Transverse colon (tissue), 4 donors: ENCODE measurements at places on chromosomes 7 and 10.

GRCh38 chr10:34622945-34623344, 192.2 kb downstream of the PARD3 start:
- H3K27ac ChIP-seq: no peak overlapping the region
- H3K36me3 ChIP-seq: no peaks in the 10 kb centered on the region
- H3K4me1 ChIP-seq: peaks cover 2% of the 10 kb centered on the region
- no peaks in the 10 kb centered on the region for H3K27me3 ChIP-seq
- DNase-seq: no peak
- no peak overlapping the region for H3K4me3 ChIP-seq

- H3K27me3 ChIP-seq: no peaks in the 10 kb centered on the region
- H3K27ac ChIP-seq: no peak overlapping the region
- no peak overlapping the region for H3K4me3 ChIP-seq
- no peaks in the 10 kb centered on the region for H3K36me3 ChIP-seq
Measured at GRCh38 chr10:103936022-103936421, 18.0 kb upstream of the STN1 start.

GRCh38 chr10:61464461-61465170, 11.4 kb upstream of the TMEM26 start:
- H3K27me3 ChIP-seq: no peaks in the 10 kb centered on the region
- no peaks in the 10 kb centered on the region for H3K36me3 ChIP-seq
- no peak for DNase-seq
- no peak overlapping the region for H3K4me3 ChIP-seq

DNA sequence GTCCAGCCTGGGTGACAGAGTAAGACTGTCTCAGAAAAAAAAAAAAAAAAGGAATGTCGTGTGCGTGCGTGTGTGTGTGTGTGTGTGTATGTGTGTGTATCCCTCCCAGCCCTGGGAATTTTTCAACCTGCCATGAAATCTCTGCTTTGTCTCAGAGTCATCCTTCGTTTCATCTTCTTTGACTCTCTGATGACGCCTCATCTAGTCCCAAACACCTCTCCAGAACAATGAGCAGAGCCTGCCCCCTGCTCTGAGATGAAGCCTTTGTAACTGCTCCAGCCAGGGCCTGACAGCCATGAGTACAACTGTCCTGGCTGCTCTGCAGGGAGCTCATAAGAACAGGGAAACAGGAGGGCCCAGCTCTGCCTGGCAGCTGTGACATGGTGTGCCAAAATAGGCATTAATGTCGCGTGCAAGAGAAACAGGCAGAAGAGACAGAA, 149.5 kb downstream of the FAM107B start:
- H3K4me1 ChIP-seq: peaks cover 35% of the 10 kb centered on the region
- no peak for DNase-seq
- no peak overlapping the region for H3K4me3 ChIP-seq

DNA sequence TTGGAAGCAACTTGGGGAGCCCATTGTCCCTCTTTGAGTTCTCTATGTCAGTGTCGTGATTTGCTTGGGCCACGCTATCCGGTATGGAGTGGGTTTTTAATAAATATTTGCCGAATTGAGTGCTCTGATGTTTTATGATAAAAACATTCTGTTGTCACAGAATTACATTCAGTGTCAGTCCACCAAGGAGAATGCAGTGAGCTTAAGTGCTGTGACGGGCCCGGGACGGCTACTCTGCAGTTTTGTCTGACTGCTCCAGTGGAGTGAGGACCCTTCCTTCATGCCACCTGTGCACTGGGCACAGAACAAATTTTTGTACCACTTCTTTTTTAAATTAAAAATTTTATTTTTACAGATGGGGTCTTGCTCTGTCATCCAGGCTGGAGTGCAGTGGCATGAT, 76.0 kb downstream of the CARD11 start:
- H3K27me3 ChIP-seq: no peaks in the 10 kb centered on the region
- H3K27ac ChIP-seq: no peak overlapping the region
- H3K4me3 ChIP-seq: no peak overlapping the region
- no peaks in the 10 kb centered on the region for H3K36me3 ChIP-seq
- DNase-seq: no peak
